Epithelial cell of proximal tubule (primary cell): ENCODE measurements at places on chromosomes 2 and 18. TPM values are rescaled to one million over a fixed set of nuclear protein-coding genes. Genes with fewer than 3 reads are reported as not detected.

The ABCG8 gene
- total RNA-seq, result not detected in 2 replicates

The SEC11C gene
- 37.6 and 49.4 TPM in 2 replicates for total RNA-seq

The COLEC12 gene
- 2.0 and 3.3 TPM in 2 replicates for total RNA-seq

DNA sequence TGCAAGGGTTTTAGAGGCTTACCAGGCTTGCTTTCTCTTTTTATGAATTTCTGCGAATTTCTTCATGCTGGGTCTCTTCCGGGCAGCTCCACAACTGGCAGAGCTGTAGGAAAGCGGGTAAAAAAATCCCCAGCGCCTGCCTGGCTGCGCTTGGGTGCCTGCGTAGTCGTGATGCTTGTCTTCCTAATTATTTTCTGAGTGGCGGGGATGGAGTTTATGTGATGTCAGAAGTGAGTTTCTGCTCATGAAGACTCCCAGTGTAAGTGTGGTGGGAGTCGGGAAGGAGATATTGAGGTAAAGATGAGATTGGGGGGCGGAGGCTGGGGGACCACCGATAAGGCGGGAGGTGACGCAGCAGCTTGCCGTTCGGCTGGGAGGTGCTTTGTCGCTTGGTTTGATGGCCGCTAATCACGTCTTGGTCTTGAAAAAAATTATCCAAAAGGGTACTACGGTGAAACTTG is 229.8 kb downstream of the LDLRAD4 start:
- no peak for DNase-seq

GRCh38 chr2:140013545-140014203 is 1233.5 kb upstream of the NXPH2 start:
- DNase-seq, result no peak

DNA sequence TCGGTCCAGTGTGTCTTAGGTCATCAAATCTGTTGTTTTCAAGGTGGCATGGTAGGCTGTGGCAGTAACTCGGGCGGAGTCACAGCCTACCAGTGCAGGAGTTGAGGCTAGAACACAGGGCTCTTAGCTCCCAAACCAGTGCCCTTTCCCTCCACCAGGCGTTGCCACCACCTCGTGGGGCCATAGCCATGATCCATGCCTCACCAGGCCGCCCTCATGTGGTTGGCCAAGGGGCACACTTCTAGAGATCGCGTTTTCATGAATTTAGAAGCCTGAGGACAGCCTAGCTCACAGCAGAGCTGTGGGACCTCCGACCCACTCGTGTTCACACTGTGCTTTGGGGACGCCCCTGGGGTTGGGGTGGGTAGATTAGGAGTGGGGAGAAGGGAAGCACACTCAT is 10.6 kb downstream of the SEC11C start:
- no peak for DNase-seq

- no peak for DNase-seq
Measured at GRCh38 chr2:241797441-241798080, 11.4 kb upstream of the NEU4 start.

The RND3 gene
- total RNA-seq, result 51.8 and 59.1 TPM in 2 replicates

The ALK gene
- total RNA-seq, result under 0.01 TPM in 1 of 2 replicates, not detected in the other
